ENCODE measurements at places on chromosomes 5 and 9. TPM values are rescaled to one million over a fixed set of nuclear protein-coding genes. Genes with fewer than 3 reads are reported as not detected.

DNA sequence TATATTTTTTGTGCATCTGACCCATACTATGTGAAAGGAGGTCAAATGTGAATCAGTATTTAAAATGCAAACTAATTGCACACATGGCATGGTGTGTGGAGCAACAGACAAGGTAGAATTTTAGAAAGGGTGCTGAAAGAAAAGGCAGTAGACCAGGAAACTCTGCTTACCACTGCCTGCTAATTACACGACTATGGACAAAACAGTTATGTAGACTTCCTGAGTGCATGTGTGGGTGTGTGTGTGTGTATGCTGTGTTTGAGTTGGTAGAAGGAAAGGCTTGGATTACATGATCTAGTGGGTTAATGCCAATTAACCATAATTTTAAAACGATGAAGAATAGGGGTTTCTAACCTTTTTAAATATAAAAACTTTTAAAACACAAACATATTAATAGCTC is 349.9 kb downstream of the SH3GL2 start:
- DNase-seq: no peak

The FCHSD1 gene
- total RNA-seq: 23.7 TPM

DNA sequence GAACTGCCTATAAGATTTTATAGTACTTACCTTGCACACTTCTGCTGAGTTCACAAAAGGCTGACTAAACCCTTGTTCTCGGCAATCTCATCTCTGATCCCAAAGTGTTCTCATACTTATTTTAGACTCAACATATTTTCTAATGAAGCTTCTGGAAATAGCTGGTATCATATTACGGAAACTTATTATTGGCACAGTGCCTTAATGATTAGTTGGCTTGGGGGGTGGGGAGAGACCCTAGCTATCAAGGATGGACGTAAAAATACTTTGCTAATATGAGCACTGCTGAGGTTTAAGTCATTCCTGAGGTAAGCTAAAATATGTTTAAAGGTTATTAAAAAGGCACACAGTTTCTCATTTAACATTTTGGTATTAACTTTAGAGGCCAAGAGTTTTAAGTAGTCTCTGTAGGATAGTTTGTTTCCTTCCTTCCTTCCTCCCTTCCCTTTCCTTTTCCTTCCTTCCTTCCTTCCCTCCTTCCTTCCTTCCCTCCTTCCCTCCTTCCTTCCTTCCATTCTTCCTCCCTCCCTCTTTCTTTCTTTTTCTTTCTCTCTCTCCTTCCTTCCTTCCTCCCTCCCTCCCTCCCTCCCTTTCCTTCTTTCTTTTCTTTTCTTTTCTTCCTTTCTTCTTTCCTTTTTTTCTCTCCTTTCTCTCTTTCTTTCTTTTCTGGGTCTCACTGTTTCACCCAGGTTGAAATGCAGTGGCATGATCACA is 31.5 kb downstream of the ZSWIM6 start:
- DNase-seq: no peak

The CDH9 gene
- total RNA-seq: not detected

The PLPPR1 gene
- total RNA-seq: 0.33 TPM

DNA sequence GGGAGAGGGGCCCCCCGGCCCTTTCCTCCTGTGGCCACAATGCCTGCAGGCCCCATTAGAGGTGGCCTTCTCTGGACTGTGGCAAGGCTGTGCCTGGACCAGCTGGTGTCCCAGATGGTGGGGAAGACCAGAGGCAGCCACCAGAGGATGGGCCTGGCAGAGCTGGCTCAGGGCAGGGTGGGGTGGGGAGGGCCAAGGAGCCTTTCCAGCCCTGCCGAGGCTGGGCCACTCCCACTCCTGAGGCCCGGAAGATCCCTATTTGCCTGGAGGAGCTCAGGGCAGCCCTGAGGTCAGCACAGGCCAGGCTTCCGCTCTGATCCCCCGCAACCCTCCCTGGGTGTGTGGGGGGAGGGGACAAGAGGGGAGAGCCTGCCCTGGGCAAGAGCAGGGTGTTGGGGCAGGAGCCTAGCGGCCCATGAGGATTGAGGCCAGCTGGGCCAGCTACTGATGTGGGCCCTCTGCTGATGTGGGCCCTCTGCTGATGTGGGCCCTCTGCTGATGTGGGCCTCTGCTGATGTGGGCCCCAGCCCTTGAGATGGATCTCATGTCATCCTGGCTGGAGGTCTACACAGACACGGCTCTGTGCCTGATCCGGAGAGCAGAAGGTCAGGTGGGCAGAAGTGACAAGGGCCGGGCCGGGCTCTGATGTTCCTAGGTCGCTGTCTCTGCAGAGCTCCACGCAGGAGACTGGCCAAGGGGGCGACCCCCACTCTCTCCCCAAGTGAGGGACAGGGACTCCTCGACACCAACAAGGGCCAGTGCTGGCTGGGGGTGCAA is 6.0 kb downstream of the MRPS2 start:
- no peak for DNase-seq

DNA sequence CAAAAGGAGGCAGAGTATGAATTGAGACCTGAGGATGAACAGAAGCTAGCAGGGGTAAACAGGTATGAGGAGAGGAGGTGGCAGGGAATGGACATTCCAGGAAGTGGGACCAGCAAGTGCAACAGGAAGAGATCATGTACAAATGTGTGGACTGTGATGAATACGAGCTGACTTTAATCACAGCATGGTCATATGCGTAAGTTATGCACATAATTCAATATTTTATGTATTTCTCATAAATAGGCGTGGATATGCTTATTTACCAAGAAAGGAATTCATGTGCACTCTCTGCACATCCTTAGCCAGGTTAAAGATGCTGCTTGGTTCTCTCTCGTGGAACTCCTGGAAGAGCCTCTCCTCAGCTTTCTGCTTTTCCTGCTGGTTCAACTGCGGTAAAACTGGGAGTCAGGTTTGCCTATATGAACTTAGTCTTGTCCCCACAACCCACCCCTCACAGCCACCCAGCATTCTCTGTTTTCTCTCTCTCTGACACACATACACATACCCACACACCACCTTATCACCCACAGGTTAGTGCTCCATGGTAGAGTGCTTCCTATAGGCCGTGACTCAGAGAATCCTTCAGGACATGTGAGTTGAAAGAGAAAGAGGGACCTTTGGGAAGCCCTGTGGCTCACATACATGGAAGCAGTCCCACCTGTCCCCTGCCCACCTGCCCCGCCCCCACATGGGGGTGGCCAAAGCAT is 35.7 kb downstream of the TRPC7 start:
- no peak for DNase-seq

All from mammary epithelial cell (primary cell).